ENCODE measurements at places on chromosomes 1 and 21.
A peak's percentile ranks its signal among the peaks of the same experiment; 100 is the strongest.

DNA sequence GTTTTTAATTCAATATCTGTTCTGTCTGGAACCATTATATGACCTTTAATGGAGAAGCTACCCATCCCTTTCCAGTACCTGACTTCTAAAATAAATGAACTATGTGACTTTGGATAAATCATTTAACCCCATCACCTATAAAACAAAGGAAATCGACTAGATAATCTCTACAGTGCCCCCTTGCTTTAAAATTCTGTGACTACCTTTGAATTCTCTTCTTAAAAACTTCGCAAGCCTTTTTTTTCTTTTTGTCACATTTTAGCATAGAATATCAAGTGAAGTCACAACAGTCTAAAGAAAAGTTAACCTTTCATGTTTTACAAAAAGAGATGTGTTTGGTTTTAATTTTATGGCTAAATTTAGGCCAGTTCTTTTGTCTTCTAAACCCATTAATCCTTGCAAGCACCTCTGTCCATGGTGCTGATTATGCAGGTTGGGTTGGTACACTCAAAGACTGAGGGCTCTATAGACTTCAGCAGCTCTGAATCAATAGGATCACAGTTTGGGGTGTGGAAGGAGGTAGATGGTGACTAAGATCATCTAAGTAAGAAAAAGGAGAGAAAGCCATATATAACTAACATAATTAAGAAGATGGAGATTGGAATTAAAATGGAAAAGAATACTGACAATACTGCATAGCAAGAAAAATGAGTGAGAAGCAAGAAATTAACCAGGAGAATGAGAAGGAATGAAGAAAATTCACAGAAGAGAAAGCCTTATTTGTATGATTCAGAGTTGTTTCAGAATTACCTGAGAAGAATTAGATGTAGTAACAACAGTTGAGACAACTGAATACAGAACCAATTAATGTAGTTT, 59.2 kb downstream of the TBX15 start:
- DNase-seq: peak; percentile 9

DNA sequence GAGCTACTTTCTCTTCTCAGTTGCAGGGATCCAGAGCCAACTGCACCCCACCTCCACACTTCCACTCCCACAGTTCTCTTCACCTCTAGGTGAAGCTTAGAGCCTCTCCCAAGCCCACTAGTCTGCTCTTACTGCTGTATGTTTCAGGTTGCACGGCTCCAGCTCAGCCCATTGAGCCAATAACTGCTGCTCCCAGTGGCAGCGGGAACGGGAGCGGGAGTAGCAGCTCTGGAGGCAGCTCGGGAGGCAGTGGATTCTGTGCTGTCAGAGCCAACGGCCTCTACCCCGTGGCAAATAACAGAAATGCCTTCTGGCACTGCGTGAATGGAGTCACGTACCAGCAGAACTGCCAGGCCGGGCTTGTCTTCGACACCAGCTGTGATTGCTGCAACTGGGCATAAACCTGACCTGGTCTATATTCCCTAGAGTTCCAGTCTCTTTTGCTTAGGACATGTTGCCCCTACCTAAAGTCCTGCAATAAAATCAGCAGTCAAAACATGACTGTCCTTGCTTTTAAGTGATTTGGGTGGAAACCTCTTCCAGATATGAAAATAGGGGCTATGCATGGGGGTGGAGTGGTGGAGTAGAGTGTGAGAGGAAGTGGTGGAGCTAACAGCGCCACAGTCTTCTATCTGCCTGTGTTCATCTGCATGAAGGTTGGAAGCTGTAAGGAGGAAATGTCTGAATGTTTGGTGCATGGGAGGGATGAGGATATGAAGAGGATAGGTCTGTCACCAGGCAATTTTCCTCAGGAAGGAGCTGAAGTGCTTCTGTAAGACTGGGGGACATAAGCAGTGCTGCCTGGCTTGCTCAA, 29.6 kb downstream of the CHIA start:
- DNase-seq: no peak

GRCh38 chr21:44443891-44444285, 11.4 kb upstream of the LRRC3 start:
- no peak for DNase-seq

DNA sequence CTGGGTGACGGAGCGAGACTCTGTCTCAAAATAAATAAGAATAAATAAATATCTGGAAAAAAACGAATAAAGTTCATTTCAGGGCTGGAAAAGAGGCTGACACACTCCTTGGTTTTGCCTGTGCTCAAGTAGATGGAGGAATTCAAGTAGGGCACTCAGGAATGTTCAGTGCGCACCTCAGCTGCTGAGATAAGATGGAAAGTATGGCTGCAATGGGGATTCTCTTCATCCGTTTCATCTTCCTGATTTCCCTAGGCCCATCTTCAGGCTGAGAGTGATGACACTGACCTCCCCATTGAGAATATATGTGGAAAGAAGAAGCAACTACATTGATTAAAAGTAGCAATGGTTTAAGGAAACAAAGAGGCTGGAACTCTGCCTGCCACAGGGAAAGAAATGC, 130.5 kb upstream of the ZNF644 start:
- DNase-seq: no peak

GRCh38 chr1:25477448-25478034, 46.8 kb downstream of the MACO1 start:
- DNase-seq: no peak

GRCh38 chr21:25577424-25578055, 29.7 kb downstream of the MRPL39 start:
- no peak for DNase-seq

DNA sequence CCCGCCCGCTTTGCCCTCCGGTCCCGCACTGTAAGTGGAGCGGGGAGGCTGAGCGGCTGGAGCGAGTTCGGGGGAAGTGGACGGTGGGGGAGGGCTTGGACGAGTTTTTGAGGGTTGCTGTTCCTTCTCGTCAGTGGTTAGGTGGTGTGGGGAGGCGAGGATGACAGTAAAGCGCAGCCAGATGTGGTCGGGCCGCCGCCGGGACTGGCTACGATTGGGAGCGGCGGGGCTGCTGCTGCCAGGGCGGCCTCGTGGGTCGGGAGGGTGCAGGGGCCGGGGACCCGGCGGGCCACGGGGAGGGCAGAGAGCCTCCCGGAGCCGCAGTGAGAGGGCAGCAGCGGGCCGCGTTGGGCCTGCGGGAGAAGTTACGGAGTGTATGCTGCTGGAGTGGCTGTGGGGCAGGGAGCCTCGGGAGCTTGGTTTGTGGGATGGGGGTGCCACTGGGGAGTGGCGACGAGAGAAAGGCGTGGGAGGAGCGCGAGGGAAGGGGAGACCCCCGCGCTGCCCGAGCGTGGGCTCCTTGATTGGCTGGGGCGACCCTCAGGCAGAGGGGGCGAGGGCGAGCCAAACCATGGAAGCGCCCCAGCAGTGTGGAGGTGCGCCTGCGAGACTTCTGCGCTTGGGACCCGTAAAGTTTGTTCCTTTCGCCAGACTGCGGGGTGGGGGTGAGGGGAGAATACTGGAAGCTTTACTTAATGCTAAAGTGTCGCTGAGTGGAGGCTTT, 2.1 kb downstream of the ADGRL2 start:
- DNase-seq: peak; percentile 19

DNA sequence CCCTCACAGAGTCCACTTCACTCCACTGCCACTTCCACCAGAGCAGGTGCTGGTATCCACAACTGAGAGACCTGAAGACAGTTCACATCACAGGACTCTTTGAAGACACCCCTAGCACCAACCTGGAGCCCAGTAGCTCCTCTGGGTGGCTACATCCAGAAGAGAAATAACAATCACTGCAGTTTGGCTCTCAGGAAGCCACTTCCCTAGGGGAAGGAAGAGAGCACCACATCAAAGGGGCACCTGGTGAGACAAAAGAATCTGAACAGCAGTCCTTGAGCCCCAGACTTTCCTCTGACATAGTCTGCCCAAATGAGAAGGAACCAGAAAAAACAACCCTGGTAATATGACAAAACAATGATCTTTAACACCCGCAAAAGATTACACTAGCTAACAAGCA, 113.2 kb downstream of the TENT5C start:
- no peak for DNase-seq

DNA sequence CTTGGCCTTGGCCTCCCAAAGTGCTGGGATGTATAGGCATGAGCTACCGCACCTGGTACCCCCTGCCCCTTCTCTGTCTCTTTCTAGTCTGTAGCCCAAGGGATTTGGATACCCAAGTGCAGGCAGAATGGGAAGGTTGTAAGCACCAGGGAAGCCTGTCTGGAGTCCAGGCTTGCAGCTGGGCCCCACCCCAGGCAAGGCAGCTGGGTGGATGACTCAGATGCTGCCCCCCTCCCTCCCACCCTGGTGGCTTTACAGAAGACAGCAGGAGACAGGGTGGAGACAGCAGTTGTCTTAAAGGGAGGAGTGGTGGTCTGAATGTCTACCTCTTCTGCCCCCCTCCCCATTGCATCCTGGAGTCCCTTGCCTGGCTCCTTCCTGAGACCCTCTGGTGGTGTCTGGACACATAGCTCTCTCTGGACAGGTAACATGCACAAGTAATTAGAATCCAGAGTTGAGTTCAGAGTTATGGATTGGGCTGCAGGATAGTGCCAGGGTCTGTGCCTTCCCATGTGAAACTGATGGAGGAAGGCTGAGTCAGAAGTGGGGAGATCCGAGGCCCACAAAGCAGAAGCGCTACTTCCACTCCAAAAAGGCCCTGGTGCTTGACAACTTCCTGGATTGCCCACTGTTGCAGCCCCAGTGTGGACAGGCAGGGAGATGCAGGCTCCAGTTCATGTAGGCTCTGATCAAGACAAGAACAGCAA, 5.1 kb downstream of the LMNA start:
- no peak for DNase-seq

GRCh38 chr1:85328713-85329397, 52.4 kb upstream of the BCL10 start:
- no peak for DNase-seq

DNA sequence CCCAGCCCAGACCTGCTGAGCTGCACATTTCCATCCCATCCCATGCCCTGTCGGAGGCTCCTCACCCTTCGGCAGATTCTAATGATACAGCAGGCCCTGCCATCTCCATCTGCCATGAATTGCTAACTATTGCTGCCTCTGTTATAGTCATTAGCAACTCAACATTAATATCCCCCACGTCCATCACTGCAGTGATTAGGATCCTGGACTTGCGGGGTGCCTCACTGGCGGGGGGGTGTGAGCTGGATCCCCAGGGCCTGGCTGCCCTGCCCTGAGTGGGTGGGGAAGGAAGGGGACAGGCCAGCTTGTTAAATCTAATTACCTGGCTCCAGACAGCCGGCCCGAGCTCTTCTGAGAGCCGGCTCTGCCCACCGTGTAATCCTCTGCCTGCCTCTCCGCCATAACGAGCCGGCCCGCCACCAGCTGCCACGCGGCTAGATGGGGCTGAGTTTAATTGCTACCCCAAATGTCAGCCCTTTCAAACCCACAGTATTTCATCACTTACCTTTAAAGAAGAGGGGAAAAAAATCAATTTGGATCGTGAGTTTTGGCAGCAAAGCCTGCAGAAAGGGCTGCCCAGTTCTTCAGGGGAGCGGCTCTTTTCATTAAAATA, 227.3 kb upstream of the CSF3R start:
- no peak for DNase-seq

DNA sequence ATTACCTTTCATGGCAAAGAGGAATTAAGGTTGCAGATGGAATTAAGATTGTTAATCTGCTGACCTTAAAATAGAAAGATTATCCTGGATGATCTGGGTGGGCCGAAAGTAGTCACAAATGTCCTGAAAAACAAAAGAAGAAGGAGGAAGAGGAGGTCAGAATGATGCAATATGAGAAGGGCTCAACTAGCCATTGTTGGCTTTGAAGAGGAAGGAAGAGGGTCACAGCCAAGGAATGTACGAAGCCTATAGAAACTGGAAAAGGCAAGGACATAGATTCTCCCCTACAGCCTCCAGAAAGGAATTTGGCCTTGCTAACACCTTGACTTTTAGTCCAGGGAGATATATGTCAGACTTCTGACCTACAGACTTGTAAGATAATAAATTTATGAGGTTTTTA, 39.4 kb upstream of the FMOD start:
- no peak for DNase-seq

GRCh38 chr1:24904731-24905354, 25.2 kb downstream of the RUNX3 start:
- no peak for DNase-seq

DNA sequence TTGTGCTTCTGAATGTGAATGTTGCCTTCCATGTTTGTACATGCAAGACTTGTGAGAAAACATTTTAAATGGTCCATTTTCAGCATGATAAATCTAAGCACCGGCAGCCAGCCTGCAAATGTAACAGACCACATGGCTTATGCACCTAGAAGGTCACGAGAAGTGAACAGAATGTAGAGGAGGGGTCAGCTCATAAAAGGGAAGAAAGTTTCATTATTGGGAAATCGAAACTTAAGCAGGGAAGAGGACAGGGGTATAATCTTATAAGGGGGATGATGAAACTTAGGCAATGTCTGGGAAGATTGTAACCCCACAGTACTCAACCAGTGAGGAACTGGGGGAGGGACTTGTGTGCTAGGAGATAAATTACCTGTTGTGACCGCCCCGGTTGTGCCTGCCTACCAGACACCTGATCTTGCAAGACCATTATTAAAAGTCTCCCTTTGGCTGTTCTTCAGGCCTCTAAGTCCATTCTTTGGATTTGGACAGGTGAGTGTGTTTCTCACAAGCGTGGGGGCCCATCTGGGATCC, 37.7 kb upstream of the VN1R5 start:
- no peak for DNase-seq

DNA sequence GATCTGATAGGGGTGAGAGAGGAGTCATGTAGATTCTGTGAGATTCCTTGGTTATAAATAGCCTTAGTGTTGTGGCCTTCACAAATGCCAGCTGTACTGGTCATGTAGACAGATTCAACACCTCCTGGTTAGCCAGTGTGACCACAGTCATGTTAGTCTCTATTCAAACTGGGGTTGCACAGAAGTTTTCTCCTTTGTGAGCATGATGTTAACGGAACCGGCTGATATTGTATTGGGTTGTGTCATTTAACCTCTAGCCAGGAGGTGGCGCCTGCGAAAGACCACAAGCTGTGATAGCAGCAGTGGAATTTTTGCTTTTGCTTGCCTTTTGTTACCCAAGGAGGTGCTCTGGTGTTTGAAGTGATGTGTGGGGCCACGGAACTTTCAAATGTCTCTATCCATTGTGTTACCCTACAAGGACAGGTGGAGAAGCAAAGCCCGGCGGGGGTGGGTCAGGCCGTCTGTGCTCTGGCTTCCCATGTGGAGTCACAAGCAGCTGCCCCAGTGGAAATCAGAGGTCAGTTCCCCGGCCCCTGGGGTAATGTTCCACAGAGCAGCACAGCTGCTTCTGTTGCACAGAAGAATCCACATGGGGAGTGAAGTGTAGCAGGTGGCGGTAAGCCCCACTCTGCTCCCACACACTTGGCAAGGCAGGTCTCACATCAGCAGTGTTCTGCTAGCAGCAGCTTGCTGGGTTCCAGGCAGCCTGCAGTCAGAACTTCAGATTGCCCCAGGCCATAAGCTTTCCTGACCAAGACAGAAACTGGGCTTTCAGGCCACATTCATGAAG, 112.6 kb downstream of the ADAMTS1 start:
- no peak for DNase-seq
